Adrenal gland (tissue), 19 donors: ENCODE measurements at places on chromosomes 6 and 20. TPM values are rescaled to one million over a fixed set of nuclear protein-coding genes. Genes with fewer than 3 reads are reported as not detected.

DNA sequence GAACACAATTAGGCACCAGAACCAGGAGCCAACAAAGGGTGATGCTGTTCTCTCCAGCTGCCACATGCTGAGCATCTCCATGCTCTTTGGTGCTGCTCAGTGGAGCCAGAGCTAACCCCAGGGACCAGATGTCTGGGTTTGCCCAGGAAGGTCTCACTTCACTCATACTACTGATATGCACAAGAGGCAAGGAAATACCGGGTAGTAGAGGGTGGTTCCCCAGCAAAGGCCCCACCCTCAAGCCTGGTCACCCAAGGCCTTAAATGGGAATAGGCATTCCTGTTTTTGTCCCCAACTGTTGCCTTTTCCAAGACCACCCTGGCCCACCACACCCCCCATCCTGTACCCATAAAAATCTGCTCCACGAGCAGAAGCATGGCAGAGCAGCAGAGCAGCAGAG lies 204.5 kb upstream of the TAB2 start:
- DNase-seq: no peak

DNA sequence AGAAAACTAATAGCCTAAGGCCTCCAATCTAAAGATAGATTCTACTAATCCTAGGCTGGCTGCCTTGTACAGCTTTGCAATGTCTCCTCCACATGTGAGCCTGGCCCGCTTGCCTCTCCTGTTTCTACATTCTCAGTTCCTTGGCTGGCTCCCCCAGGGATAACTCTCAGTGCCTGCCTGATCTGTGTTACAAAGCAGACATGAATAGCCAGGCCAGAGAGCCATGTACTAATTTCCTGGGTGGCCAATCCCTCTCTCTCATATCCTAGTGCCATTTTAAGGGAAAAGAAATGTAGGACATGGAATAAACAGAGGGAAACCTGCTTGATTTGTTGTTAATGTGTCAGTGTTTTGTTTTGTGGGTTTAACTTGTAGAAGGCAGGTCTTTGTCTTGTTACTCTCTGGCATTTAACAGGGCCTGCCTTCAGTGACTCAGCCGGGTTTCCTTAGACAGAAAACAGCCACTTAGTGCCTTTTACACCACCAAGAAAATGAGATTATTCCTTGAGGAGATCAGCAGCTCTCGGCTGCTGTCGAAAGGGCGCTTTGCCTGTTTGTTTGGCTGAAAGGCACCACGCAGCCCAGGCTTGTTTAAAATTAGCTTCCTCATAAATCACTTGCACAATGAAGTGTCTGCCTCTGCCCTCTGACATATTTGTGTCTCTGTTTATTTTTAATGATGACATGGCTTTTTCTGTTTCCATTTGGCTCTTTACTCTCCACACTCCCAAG lies 702.7 kb downstream of the MAFB start:
- DNase-seq: peak; percentile 78

- peak; percentile 85 for DNase-seq
Measured at GRCh38 chr6:43774776-43775534, 4.9 kb downstream of the VEGFA start.

- DNase-seq: peak; percentile 64
Measured at GRCh38 chr20:16608277-16608650, 35.0 kb upstream of the KIF16B start.

- DNase-seq: no peak
Measured at GRCh38 chr6:115194981-115195638, 852.3 kb upstream of the HS3ST5 start.

- DNase-seq: no peak
Measured at GRCh38 chr6:90397929-90398674, 101.5 kb upstream of the BACH2 start.

DNA sequence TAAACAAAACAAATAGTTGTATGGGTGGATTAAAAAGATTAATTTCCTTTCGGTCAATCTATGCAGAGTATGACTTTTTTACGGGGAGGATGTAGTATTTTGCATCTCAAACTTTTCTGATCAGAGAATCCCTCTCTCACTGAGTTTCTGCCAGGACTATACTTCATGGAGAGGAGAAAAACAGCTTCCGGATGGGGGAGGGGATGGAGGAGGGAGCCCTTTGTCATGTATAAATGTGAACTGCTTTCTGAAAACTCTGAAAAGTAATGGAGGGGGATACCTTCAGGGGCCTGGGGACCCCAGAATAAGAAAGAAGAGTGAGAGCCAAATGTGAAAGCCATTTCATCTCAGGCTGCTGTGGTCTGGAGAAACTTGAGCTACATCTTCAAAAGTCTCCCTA lies 173.1 kb upstream of the KCNK16 start:
- DNase-seq: no peak

- DNase-seq: no peak
Measured at GRCh38 chr6:51398064-51398705, 579.5 kb downstream of the TFAP2B start.

GRCh38 chr20:39676857-39677391 lies 714.8 kb downstream of the DHX35 start:
- no peak for DNase-seq

- peak; percentile 69 for DNase-seq
Measured at GRCh38 chr6:39753725-39754045, 28.5 kb upstream of the KIF6 start.

GRCh38 chr6:71393471-71393870 lies 104.9 kb downstream of the OGFRL1 start:
- no peak for DNase-seq

DNA sequence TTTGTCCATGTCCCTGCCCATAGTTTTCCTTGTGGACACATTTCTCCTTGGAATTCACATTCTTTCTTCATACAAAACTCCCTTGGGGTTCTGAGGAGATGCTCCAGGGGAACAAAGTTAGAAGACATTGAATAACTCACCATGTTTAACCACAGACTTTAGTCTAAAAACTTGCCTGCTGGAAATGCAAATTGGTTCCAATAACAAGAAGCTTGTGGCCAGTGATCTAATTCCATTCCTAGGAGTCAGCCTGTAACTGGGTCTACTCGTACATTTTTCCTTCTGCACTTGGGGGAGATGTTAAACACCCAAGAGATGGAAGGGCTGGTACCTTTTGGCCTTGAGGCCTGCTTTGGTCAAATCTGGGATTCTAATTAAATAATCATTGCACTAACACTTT lies 60.2 kb downstream of the SCML4 start:
- no peak for DNase-seq

DNA sequence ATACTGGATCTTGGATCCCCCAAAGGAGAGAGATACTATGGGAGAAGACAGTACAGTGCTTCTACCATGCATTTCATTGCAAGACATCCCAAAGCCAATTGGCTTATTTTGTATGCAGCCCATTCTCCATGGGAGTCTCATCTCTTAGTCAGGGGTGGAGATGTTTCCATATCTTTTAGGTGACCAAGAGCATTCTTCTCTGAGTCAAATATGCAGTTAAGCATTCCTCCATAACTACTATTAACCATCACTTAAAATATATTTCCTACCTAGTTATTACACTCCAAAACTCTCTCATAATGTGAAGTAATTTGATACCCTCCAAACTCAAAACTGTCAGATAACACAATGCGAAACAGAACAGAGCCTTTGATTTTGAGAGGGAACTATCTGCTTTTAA lies 542.6 kb downstream of the HDGFL1 start:
- no peak for DNase-seq

- DNase-seq: no peak
Measured at GRCh38 chr6:137097526-137097925, 52.8 kb upstream of the IL20RA start.

The SPATS1 gene
- total RNA-seq: not detected

The NINL gene
- 14.8 TPM for total RNA-seq

The SLC4A11 gene
- 19.9 TPM for total RNA-seq

The SPEF1 gene
- 0.14 TPM for total RNA-seq

The FAM209B gene
- not detected for total RNA-seq

The TXLNB gene
- total RNA-seq: 4.1 TPM

The WFDC2 gene
- total RNA-seq: not detected

The UNC5CL gene
- 0.54 TPM for total RNA-seq

The MACROD2 gene
- total RNA-seq: 11.5 TPM

The CEP162 gene
- total RNA-seq: 3.4 TPM

The MAS1 gene
- not detected for total RNA-seq
